ENCODE measurements at places on chromosomes 6 and 20.
A peak's percentile ranks its signal among the peaks of the same experiment; 100 is the strongest.

- DNase-seq: peak; percentile 90
Measured at GRCh38 chr20:43681468-43681942, 14.6 kb downstream of the MYBL2 start.

DNA sequence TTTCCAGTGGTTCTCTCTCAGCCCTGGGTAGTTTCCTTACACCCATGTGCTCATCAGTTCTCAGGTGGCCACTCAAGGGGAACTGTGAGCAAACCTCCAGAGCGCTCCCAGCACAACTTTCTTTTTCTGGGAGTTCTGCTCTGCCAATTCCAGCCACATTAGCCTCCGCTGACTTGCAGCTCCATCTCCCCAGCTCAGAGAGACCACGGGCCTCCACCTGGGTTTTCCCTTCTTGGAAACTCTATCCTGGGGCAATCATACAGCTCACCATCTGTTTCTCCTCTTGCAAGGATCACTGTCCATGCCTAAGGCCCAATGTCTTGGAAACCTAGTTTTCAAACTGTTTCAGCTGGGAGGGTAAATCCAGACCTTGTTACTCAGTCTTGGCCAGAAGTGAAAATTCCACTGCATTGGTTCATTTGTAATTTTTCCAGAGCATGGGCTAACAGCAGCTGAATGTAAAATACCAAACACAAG, 129.9 kb downstream of the EYA2 start:
- DNase-seq: no peak

- no peak for DNase-seq
Measured at GRCh38 chr20:45406260-45407066, 1.6 kb upstream of the DBNDD2 start.

- no peak for DNase-seq
Measured at GRCh38 chr6:170533792-170534191, 19.3 kb downstream of the PSMB1 start.

DNA sequence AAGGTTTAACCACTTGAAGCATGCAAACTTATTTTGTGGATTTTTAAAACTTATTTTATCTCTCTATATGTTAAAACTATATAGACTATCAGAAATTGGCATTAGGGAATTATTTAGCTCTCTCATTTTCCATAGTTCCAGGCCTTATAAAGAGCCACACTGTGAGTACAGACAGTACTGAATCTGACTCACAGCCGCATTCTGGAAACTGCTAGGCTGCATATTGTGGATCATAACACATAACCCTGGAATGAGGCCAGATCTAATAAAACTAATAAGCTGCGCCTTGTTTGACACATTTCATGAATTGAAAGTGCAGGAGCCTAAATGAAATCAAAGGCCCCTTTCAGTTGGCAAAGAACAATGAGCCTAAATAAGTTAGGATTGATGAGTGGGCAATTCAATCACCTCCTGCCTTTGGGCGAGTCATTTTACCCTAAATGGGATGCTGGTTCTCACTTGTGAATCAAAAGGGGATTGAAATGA, 308.4 kb downstream of the PACRG start:
- DNase-seq: no peak

DNA sequence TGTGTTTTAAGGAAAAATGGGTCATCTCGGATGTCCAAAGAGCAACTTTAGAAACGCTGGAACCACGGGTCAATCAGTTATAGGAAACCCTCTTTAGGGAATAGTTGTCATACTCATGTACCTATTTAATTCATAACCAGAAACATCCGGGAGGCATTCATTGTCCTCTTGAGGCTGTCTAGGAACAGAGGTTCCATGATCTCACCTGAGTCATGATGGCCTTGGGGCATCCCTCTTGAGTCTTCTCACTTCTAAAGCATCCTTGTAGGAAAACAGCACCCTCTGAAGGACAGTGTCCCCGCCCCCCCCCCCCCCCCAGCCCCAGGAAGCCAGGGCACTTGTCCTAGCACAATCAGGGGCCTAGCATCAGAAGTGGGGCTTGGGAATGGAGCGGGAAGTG, 46.3 kb upstream of the CDH4 start:
- DNase-seq: no peak

- DNase-seq: no peak
Measured at GRCh38 chr6:129536271-129536670, 173.7 kb downstream of the ARHGAP18 start.

DNA sequence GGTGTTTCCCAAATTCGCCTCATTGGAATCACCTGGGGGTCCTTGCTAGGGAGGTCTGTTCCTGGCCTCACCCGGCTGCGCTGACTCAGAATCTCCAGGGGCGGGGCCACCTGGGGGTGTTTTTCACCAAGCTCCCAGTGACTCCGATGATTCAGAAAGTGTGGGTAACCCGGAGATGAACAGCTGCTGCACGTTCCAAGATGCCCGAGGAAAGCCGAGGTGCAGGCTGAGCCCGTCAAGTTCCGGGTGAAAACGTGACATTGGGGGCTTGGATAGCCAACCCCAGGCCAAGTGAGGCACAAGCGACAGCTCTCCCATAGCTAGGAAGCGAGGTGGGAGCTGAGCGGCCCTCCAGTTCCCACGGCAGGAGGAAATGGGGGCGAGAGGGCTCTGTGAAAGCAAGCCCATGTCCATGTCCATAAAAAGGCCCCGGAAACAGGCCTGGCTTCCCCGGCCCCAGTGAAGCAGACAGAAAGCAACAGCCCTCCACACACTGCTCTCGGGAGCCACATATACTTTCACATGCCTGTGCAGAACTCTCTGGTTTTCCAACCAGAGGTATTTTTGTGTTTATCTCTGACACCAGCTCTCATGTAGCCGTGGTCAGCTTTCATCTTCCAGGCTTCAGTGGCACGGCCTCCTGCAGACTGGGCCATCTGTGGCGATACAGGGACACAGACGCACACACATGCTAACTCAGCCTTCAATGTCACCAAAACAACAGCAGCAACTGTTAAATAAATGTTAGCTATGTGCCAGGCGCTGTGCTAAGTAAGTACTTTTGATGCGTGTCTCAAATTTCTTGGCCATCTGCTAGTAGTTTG, 90.7 kb upstream of the CCDC28A start:
- no peak for DNase-seq

DNA sequence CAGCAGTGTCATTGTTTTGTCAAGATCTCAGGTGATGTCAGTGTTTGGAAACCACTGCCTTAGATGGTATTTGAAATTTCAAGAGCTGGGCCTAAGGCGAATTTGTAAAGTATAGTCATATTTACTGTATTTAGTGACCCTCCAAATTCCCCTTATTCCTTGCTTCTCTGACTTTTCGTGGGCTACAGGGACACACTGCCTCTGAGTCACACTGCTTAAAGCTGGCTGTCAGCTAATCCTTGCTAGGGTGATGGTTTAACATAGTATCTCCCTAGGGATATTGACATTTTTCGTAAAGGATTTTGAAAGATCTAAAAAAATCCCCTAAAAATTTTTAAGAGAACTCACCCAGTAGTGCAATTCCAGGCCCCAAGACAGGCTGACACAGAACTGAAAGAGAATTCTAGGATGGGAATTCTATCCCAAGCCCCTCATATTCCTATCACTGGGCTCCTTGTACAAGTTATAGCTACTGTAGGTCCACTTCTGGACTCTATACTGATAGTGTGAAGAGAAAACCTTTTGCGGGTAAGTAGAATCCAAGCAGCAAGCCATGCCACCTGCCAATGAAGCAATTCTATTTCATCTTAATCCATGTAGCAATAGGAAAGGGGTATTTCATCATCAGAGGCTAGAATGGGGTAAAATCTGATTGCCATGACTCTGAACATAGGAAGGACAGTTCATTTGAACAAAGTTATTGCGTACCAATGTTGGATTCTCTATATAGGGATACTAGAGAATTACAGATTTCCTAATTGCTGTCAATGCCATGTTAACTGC, 4.3 kb downstream of the BMP6 start:
- DNase-seq: no peak

- no peak for DNase-seq
Measured at GRCh38 chr6:107625264-107625663, 135.3 kb downstream of the SOBP start.
